Esophagus squamous epithelium (tissue), 5 donors: ENCODE measurements at places on chromosomes 6 and 20.

DNA sequence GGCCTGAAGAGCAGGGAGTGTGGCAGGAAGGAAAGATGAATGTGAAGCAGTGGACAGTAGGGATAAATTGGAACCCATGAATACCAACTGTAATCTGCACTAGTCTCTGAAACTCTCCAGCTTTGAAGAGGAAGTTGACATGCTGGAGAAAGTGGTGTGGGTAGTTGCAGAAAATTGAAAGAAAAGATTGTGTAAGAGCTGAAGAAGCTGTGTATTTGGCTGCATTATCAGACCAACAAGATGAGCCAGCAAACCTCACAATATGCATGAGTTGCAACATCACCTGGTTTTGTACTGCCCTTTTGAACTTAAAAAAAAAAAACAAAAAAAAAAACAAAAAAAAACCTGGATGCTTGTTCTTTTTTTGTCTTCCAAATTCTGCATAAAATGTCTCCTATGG lies 921.9 kb upstream of the EYS start:
- no peak for DNase-seq

GRCh38 chr6:24847402-24847801 lies 48.7 kb upstream of the ARMH2 start:
- DNase-seq: no peak

GRCh38 chr20:43528258-43528875 lies 20.9 kb downstream of the L3MBTL1 start:
- DNase-seq: no peak

DNA sequence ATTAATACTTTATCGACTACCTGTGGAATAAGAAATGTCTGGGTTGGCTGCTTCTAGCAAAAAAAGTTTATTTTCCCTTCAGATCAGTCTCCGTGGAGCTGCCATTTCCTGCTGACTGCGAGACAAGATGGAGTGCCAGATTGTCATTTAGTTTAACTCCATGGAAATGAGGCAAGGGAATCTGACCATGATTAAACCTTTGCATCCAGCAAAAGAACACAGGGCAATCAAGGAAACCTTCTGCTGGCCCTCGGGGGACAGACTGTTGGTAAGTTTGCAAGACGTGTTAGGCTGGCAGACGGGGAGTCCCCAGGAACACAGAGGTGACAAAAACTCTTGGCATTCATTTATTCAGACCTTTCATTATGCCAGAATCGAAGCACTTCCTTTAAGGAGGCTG lies 52.2 kb upstream of the SPACA1 start:
- no peak for DNase-seq

DNA sequence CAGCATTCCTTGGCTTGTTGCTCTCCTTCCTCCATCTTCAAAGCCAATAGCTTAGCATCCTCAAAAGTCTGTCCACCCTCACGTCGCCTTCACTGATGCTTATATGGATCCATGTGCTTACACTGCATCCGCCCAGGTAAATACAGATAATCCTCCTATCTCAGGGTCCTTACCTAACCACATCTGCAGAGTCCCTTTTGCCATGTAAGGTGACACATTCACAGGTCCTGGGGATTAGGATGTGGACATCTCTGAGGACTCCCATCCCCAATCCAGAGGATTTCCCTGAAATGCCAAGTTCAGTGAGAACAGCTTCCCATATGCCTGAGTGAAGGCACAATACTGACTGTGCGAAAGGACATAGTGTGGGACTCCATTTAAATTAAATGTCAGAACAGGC lies 25.4 kb downstream of the FKBP1A start:
- DNase-seq: no peak

GRCh38 chr6:5217356-5217755 lies 43.4 kb downstream of the LYRM4 start:
- DNase-seq: no peak

DNA sequence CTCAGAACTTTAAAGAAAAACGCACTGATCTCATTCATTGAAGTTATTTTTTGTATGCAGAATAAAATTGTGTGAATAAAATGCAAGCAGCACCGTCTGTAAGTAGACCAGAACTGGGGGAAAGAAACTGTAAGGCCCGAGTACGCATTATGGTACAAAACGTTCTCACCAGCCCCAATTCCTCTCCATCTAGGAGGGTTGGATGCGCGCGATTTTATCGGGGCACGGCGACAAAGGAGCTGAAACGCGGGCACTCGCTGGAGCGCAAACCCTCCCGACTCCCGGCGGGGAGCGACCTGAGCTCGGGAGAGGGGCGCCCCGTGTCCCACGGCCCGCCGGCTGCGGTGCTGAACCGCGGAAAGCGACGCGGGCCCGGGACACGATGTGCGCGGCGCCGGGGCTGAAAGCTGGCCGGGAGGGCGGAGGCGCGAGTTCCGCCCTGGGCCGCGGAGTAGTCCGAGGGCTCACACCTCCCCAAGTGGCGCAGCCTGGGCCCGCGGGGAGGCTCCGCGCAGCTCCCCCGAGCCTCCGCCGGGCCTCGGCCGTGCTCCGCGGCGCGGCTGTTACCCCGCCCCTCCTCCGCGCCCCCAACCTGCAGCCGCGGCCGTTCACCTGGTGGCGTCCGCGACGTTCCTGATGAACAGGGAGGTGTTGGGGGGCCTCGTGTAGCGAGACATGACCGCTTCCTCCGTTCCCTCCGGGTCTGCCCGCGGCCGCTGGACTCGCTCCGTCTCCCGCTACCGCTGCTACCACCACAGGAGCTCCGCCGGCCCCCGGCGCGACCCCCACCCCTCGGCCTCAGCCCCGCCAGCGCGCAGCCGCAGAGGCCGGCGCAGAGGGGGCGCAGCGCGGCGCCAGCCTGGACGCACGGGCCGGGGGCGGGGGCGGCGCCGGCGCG lies at the start of gene SRSF12:
TSS of gene SRSF12 (minus strand) at position 861 of the 898 bp plus-strand sequence. CDS start at position 677, 184 bp downstream.
- no peak for DNase-seq

DNA sequence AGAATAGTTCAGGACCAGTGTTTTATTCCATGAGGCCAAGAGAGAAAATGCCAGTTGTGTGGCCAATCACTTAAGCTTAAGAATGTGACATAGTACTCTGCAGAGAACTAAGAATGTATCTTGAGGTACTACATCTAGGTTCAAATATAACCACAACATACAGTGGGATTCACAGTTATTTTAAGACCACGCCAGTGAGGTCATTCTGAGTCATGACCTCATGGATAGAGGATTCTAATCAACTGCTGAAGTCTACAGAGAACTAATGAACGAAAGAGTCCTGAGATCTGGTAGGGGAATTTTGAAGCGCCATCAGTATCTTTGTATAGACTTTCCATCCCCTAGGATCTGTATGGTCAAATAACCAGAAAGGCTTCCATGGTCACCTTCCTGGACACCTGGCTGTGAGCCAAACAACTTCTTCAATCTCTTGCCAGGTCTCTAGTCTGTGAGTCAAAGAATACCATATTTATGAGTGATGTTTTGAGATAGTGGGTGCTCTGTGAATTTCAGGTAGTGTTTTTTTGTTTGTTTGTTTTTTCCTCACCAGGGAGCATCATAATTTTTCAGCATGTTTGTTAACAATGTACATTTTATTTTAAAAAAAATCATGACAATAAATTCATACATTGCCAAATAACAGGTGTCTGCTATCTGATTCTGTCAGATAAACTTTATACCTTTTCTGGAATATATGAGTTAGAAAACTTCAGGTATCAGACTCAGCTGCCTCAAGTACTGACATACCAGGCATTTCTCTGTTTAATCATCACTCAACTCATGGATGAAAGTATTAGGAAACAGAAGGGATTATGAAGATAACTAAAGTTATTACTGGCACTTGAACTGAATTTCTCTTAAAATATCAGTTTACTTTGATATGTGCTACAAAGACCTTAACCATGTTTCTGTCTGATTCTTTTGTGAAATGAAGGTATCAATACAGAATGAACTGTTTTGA lies 217.9 kb downstream of the PLCB4 start:
- DNase-seq: no peak

DNA sequence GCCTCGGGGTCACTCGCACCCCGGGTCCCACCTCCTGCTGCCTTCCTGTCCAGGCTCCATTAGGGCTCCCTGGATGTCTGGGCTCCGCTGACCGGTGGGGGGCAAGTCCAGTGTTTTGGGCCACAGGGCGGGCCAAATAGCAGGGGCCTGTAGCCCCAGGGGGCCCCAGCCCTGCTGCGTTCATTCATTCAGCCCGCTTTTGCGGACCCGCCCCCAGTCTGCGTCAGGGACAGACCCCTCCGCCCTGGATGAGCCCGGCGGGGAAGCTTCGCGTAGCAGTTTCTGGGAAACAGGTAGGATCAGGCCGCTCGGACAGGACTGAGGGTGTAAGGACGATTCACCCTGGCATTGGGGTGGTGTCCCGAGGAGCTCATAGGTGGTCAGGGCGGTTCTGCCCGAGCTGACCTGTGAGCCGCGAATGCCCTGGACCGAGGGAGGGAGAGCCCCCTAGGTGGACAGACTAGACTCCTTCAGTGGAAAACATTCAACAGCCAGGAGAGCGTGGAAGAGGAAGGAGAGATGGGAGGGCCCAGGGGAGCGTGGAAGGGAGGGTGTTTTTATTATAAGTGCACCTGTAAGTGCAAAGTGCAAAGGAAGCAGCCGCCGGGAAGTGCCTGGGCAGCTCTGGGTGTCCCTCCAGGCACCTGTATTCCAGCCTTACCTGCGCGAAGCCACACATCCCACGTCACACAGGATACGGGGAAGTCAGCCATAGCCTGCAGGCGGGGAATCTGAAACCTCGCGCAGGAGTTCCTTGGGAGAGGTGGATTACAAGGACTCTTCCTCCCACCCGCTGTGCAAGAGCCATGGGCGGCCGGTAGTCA lies 662 bp downstream of the ENTPD6 start:
- DNase-seq: no peak

- no peak for DNase-seq
Measured at GRCh38 chr6:33894438-33894837, 90.6 kb upstream of the MLN start.

DNA sequence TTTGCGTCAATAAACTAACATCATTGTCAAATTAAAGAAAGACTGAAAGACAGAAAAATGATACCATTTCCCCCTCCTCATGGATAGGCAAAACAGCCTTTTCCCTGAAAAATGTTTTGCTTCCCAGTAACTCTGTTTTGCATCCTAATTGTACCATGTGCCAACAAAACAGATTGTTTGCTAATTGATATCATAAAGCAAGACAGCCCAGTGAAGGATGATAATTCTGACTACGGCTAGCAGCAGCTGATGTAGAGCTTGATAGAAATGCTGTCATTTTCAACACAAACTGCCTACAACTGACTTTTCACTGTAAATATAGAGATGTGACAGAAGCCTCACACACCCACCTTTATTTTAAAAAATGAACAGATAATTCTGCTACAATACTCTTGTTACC lies 1061.6 kb downstream of the HACE1 start:
- no peak for DNase-seq

DNA sequence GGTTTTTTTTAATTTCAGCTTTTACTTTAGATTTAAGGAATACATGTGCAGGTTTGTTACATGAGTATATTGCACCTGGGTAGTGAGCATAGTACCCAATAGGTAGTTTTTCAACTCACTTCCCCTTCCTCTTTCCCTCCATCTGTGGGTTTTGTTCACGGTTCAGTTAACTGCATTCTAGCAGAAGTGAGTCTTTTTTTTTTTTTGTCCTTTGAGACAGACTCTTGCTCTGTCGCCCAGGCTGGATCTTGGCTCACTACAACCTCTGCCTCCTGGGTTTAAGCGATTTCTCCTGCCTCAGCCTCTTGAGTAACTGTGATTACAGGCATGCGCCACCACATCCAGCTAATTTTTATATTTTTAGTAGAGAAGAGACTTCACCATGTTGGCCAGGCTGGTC lies 8.7 kb downstream of the UBR2 start:
- no peak for DNase-seq

- DNase-seq: no peak
Measured at GRCh38 chr6:39335780-39336545, 13.5 kb upstream of the KCNK16 start.

GRCh38 chr6:169665289-169665688 lies 36.5 kb downstream of the WDR27 start:
- DNase-seq: no peak

GRCh38 chr20:45487231-45487635 lies 17.7 kb downstream of the WFDC2 start:
- no peak for DNase-seq

- DNase-seq: no peak
Measured at GRCh38 chr6:55636406-55637102, 57.6 kb upstream of the HMGCLL1 start.

DNA sequence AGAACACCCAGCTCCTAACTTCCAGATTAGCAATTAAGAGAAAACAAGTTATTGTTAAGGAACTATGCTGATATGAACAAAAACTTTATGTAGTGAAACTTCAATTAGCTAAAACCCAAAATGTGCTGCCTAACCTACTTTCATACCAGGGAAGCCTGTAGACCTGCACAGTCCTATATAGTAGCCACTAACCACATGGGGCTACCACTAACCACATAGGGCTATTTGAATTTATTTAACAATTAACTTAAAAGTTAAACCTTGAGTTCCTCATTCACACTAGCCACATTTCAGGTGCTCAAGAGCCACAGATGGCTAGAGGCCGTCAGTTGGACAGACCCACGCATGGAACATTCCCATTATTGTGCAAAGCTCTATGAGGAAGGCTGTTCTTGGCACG lies 72.4 kb upstream of the LAMP5 start:
- no peak for DNase-seq

- DNase-seq: no peak
Measured at GRCh38 chr6:148068437-148069061, 274.1 kb upstream of the SASH1 start.

DNA sequence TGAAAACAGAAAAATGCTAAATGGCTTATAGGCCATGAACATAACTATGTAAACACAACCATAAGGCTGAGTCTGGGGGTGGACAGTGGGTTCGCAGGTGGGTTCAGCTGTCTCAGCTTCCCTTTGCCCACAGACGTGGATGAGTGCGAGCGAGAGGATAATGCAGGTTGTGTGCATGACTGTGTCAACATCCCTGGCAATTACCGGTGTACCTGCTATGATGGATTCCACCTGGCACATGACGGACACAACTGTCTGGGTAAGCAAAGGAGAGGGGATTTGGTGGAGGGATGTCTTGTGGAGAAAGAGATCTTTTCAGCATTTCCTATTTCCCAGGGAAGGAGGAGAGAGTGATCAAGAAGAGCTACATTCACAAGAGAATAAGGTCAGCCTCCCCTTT lies 14.7 kb downstream of the SCUBE3 start:
- no peak for DNase-seq

DNA sequence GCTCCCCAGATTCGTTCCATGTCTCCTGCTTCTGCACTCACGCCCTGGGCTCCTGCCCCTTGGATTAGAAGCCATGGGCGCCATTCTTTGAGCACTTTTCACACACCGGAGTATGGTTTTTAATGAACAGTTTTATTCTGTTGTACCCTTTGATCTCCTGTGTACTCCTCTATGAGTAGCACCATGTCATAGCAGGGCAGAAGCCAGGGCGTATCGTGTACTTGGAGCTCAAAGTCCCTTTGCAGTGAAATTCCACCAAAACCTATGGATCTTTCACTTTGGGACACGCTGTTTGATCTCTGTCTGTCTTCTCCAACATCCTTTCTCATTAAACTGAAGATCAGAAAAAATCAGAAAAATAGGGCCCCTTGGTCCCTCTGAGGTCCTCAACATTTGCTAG lies 275.3 kb downstream of the NRN1 start:
- DNase-seq: no peak
